NCI-H146 (cell line): ENCODE measurements at places on chromosomes 6 and 20.

DNA sequence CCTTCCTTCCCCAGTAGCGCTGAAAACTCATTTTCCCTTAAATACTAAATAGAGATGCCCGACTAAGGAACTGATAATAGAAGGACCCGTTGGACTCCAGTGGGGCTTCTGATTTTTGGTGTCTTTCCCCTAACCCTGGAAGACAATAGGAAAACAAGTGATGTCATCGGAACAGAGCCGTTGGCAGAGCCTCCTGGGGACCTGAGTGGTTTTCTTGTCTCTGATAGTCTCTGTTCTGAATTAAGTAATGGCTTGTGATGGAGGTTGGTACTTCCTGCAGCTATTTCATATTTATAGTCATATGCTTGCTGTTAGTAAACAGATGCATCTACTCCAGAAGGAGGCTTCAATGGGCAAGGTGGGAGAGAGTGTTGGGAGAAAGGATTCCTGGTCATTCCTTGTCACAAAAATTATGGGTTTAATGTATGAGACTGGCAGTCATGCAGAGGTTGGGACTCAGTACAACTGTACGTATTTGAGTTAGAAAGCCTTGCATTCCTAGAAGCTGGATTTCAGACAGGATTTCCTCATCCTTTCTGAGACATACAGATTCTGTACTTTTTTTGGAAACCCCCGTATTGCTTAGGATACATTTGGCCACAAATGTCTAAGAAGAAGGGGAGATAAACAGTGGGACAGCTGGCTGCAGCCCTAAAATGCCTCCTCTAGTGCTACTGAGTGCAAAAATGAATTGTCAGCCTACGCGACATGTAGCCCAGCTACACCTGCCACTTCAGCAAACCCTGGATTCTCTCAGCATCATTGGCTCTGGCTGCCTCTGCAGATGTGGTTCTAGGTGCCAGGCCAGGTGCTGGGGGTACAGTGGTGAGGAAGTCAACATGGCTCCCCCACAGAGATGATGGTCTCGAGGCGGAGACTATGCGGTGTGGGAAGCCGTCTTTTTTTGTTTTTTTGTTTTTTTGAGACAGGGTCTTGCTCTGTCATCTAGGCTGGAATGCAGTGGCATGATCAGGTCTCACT, 38.1 kb downstream of the CDS2 start:
- no peak for DNase-seq

DNA sequence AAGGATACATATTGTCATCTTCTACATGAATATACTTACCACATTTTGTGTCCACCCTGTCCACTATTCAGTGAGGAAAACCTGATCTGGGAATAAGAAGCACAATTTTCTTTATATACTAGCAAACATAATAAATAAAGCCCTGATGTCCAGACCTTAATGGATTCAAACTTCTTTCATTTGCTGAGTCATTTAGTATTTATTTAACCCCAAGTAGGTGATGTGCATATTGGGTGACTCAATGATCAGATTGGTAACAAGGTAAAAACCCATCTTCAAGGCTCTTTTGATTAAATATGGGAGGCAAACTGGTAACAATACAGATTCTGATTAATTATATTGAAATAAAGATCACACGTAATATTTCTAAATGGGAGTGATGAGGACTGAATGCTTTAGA, 1159.8 kb upstream of the EYS start:
- no peak for DNase-seq

GRCh38 chr6:167437888-167438484, 113.1 kb downstream of the TTLL2 start:
- no peak for DNase-seq

DNA sequence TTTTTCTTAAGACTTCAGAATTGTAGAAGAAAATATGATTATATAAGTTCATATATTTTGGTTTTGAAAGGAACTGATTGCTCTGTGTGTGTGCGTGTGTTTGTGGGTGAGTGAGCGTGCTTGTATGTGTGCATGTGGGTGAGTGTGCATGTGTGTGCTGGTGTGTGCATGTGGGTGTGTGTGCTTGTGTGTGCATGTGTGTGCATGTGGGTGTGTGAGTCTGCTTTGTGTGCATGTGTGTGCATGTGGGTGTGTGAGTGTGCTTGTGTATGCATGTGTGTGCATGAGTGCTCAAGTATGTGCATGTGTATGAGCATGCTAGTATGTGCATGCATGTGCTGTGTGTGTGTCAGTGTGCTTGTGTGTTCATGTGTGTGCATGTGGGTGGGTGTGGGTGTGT, 238.5 kb downstream of the CDC5L start:
- no peak for DNase-seq

DNA sequence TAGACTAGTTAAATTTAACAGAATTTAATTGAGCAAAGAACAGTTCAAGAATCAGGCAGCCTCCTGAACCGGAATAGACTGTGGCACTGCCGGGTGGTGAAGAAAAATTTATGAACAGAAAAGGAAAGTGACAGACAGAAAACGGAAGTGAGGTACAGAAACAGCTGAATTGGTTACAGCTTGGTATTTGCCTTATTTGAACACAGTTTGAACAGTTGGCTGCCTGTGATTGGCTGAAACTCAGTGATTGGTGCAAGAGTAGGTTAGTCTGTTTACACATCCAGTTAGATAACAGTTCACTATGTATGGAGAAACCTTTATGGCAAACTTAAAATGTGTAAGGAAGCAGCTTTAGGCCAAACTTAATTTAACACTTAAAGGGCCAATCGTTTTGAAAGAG, 116.0 kb upstream of the CITED2 start:
- no peak for DNase-seq

DNA sequence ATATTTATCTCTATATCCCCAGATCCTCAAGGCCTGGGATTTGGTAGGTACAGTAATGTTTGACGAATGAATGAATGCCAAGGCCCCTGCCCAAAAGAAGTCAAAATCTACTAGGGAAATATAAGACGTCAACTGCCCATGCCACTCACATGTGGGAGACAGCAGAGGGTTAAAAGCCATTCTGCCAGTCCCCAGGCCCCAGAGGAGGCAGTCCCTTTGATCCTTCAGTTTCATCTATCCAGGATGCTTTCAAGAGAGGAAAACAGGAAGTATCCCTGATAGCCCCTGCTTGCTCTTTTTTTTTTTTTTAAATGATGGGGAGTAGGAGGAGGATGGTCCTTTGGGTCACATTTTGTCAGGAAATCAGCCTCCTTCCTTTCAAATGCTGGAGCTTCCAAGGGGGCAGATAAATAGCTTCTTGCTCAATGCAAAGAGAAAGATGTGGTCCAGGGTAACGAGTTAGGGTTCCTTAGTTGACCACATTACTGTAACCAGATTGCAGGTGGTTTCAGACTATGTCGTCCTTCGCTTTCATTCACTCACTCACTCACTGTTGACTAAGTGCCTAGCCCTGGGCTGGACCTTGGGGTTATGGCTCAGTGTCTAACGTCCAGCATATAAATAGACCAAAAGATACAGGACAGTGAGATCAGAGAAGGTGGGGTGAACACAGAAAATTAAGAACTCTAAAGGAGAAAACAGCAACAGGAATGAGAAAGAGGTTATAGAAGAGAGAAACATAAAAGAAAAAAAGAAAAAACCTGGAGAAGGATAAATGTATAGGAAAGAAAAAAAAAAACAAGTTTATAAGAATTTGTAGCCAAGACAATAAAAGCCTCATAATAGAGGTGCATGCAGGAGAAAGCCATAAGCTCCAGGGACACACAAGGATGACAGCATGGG, 64.6 kb upstream of the PIM1 start:
- peak; percentile 29 for DNase-seq

- DNase-seq: no peak
Observed at GRCh38 chr6:26629359-26629758, 30.2 kb downstream of the ZNF322 start.

DNA sequence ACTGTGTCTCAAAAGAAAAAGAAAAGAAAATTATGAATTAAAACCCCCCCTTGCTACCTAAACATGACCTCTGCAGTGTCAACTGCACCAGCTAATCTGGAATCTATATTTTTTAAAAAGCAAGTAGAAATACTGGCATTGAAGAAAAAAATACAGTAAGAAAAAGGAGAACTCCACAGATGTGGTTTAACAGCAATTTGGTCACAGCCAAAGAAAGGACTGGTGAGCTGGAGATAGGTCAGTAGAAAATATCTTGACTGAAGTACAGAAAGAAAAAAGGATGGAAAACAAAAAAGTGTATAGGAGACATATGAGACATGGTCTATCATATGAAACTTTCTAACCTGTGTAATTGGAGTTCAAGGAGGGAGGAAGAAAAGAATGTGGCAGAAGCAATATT, 44.1 kb upstream of the ERVFRD-1 start:
- no peak for DNase-seq

GRCh38 chr6:38552121-38552520, 87.6 kb downstream of the BTBD9 start:
- DNase-seq: no peak

- DNase-seq: no peak
Observed at GRCh38 chr6:154234019-154234772, 122.4 kb downstream of the IPCEF1 start.

GRCh38 chr6:34656378-34657036, 40.1 kb downstream of the ILRUN start:
- peak; percentile 98 for DNase-seq

- DNase-seq: peak; percentile 45
Observed at GRCh38 chr6:168097621-168098430, 18.8 kb upstream of the FRMD1 start.

- no peak for DNase-seq
Observed at GRCh38 chr6:40788661-40789655, 201.8 kb upstream of the LRFN2 start.

DNA sequence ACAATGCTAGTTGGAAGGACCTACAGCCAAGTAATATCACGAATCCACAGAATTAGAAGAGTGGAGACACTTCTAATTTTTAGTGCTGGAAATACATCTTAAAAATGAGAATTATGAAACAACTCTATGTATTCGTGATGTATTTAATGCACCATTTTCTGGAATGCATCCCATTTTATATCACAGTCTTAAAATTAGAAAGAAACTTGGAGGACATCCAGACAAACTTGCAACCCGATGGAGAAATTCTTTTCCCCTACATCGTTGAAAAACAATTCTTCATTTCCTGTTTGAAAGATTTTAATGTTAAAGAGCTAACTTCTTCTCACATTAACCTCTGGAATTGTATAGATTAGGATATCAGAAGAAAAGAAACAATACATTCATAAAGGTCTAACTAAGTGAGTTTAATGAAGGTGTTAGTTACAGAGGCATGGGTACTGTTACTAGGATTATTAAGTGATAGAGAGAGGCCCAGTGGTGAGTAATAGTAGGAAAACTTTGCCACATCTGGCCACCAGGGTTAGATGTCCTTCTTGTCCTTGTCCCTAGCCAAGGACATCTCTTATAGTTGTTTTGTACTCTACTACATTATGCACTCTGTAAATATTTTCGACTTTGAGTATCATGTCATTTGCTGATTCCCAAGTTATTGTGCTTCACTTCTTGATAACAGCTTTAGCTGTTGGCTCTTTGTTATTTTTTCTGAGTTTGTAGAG, 502.4 kb upstream of the PTCHD4 start:
- DNase-seq: no peak

- DNase-seq: no peak
Observed at GRCh38 chr6:138113588-138114210, 6.5 kb upstream of the PERP start.

- no peak for DNase-seq
Observed at GRCh38 chr20:846894-847278, 13.4 kb downstream of the FAM110A start.

DNA sequence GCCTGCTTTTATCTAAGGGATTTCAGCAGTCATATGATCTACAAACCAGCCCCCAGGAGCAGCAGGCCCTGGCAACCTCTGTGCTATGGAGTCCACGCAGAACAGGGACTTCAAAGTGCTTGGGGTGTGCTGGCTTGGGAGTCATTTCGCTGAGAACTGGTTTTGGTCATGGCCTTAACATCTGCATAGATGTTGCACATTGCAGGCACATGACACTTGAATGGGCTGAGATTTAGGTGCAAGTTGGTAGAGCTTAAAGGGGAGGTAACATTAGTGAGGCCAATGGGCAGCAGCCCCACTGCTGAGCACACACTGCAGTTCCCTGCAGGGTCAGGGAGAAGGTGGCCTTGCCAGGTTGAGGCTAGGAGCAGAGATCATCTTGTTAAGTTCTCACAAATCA, 43.6 kb downstream of the RREB1 start:
- DNase-seq: peak; percentile 14

GRCh38 chr20:14454296-14454695, 116.9 kb upstream of the FLRT3 start:
- no peak for DNase-seq

- DNase-seq: no peak
Observed at GRCh38 chr6:88650029-88650619, 313.3 kb downstream of the RNGTT start.

DNA sequence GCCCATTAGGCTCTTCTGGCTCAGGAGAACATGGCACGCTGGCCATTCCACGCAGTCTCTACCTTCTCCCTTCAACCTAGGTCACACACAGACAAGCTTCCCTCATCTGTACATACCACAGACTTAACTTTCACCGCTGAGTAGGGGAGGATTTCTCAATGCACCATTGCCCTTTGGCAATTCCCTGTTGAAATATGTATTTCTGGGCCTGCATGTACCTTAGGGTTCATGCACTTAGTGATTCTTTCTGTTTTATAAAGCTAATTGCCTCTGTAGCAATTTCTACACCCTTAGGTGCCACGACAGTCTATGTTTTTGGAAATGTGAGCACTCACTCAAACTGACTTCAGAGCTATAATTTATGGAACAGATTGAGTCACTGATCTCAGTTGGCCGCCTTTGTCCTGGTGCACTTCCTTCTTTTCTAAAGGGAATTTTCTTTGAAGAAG, 253.8 kb upstream of the PRDM1 start:
- DNase-seq: no peak

DNA sequence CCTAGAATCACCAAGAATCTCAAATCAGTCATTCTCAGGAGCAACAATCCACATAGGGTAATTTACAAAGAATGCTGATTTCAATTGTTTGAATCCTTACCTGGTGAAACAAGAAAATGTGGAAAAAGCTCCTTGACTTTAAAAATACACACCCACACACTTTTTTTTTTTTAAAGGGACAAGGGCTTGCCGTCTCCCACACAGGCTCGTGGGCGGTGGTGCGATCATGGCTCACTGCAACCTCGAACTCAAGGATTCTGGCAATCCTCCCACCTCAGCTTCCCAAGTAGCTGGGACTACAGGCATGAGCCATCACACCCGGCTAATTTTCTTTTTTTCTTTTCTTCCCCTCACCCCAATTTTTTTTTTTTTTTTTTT, 30.7 kb downstream of the PARD6B start:
- no peak for DNase-seq
